ENCODE measurements at places on chromosomes 3 and 15.

DNA sequence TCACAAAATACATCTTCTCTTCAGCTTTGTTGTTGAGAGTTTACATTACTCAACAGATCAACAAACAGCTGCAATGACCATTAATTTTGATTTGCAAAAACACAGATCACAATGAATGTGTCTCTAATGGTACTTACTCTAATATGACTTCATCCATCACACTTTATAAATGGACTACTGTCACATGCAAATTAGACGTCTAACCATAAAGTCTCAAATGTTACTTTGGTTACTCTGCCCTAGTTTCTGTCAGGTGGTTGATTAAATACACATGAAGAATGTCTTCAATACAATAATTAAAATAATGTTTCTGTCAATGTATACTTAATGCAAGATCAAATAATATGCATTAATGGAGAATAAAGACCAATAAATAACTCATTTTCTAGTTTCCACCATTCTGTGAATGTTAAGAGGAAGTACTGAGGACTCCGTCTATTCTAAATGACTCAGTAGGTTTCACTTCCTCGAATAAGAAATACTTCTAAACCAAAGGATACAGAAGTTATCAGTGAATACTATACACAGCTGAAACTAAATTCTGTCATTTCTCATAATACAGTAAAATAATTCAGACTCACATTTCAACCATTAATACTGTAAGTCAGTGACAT, 145.8 kb downstream of the CBLB start:
- no peak for DNase-seq

DNA sequence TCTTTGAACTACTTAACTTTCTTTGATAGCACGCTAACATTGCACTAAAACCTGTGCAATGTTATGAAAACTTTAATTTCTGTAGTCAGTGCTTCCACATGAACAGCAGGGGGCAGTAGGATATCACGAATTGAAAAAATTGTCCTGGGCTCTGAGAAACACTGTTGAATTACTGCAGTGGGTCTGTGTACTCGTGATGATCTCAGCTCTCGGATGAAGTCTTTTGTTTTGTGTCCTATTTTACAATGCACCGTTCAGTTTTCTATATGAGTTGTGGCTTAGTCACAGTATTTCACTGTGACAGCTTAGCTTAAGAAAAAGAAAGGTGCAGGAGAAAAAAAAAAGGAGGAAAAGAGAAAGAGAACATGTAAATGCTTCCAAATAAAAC, 141.3 kb upstream of the CCDC54 start:
- DNase-seq = no peak

DNA sequence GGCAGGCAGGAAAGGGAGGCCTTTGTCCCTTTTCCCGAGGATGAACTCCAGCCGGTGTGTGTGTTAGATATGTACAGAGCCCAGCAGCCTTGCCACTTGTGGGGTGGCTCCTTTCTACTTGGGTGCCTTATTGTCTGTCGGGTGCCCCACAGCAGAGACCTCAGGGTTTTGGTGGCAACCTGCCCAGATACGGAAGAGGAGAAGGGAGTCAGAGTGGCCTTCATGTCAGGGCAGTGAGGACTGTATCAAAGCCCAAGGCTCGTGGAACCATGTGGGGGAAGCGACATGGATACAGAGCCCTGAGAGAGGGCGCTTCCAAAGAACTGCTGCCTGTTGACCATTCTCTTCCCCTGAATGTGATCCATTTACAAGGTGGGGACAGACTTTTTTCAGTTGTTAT, 166.2 kb downstream of the SLCO3A1 start:
- no peak for DNase-seq

GRCh38 chr3:100090669-100091005, 23.7 kb downstream of the FILIP1L start:
- no peak for DNase-seq

- DNase-seq = no peak
Observed at GRCh38 chr3:159626598-159626997, 362.0 kb upstream of the IL12A start.

GRCh38 chr3:157145606-157146322, 14.2 kb downstream of the CCNL1 start:
- no peak for DNase-seq

GRCh38 chr3:35635407-35635806, 3.9 kb upstream of the ARPP21 start:
- no peak for DNase-seq

- no peak for DNase-seq
Observed at GRCh38 chr15:77413699-77414349, 6.1 kb downstream of the PEAK1 start.

DNA sequence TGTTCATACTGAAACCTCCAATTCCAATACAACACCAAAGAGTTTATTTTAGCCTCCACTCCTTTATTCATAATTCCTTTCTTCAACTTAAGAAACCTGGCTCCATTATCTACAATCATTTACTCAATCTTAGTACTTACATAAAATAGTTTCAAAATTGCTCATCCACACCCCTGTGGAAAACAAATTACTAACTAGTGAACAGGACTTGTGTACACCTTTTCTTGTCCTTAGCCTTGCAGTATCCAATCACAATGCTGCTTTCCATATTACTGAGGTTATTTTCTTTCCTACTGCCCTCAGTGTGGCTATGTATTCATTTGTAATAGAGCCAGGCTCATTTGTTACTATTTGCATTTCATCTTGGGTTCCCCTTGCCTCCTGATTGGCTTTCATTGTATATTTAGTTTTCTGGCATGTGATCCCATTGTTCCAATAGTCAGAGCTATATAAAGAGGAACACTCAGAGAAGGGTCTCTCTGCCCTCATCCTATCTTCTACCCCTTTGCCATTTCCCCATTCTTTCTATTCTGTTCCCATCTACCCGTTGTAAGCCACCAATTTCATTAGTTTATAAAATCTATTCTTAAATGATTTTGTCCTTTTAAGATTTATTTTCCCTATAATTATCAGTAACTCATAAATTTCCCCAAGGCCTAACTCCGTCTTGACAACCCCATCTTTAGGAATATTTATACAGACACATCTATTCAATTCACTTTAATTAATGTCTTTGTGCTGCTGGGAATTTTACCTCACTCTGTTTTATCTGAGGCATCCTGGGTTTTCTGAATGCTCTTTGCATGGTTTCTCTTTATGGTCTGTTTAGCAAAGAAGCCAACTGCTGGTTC, 67.9 kb upstream of the RBP1 start:
- DNase-seq = no peak

DNA sequence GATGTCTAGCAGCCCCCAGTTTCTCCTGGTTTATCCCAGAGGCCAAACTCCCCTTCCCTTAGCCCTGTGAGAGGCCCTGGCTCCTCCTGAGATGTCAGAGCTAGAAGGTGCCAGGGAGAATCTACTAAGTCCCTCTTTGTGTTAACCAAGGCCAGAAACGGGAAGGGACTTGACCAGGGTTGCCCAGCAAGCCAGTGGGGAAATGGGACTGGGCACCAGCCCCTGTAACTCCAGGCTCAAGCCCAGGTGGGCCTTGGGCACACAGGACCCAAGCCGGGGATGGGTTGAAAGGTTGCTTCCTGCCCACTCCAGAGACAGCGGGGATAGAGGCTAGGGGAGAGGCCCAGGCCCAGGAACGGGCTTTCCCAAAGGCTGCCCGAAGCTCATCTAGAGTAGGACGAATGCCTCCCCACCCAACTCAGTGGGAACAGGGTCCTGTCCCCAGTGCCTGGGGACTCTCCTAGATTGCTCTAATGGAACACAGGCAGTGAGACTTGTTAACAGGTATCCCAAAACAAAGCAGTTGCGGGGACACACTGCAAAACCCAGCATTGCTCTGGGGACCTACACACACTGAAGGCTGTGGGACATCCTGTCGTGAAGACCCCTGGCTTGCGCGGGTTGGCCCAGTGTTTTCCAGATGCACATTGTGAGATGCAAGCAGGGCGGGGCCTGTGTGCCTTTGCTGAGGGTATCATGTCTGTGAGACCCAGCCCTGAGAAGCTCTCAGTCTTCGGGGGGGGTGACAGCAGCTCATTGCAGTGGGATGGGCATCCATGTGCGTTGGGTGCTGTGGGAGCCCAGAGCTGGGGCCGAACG, 12.9 kb upstream of the TXNRD3 start:
- DNase-seq = no peak

DNA sequence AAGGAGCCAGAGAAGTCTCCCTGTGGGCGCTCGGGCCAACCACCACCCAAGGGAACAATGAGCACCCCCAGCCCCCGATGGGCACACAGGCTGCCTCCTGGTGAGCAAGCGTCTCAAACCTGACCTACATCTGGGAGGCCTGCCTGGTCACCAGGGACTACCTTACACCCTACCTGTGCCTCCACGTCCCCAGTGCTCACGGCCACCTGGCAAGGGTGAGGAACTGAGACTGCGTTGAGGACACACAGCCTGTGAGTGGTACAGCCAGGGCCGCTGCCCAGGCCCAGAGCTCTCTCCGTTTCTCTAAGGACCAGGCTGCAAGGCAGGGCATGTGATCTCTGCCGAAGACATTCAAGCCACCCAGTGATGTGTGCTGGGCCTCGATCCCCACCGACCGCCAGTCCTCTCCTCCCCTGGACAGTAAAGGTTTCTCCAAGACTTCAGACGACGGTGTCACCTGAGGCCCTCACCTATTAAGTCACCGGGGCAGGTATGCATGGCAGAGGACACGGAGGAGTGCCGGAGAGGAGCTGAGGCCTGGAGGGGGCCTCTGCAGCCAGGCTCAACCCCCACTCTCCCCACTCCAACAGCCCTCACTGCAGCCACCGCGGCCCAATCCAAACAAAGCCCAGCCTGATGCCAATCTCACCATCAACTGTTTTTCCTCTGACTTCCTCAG, 2.8 kb downstream of the GOLGA8A start:
- no peak for DNase-seq

GRCh38 chr3:141457624-141458236, 29.1 kb upstream of the RASA2 start:
- no peak for DNase-seq

GRCh38 chr15:64157599-64158125, 5.2 kb downstream of the PPIB start:
- no peak for DNase-seq

- no peak for DNase-seq
Observed at GRCh38 chr3:167813169-167814123, 77.9 kb downstream of the SERPINI1 start.

GRCh38 chr15:50110285-50110684, 8.7 kb downstream of the ATP8B4 start:
- no peak for DNase-seq

DNA sequence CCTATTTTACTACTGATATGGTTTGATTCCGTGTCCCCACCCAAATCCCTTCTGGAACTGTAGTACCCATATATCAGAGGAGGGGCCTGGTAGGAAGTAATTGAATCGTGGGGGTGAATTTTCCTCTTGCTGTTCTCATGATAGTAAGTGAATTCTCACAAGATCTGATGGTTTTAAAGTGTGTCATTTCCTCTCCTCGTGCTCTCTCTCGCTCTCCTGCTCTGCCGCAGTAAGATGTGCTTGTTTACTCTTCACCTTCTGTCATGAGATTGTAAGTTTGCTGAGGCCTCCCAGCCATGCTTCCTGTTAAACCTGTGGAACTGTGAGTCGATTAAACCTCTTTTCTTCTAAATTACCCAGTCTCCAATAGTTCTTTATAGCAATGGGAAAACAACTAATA, 81.2 kb upstream of the ZBTB20 start:
- DNase-seq = no peak

- no peak for DNase-seq
Observed at GRCh38 chr15:60548101-60548500, 69.2 kb upstream of the ICE2 start.

DNA sequence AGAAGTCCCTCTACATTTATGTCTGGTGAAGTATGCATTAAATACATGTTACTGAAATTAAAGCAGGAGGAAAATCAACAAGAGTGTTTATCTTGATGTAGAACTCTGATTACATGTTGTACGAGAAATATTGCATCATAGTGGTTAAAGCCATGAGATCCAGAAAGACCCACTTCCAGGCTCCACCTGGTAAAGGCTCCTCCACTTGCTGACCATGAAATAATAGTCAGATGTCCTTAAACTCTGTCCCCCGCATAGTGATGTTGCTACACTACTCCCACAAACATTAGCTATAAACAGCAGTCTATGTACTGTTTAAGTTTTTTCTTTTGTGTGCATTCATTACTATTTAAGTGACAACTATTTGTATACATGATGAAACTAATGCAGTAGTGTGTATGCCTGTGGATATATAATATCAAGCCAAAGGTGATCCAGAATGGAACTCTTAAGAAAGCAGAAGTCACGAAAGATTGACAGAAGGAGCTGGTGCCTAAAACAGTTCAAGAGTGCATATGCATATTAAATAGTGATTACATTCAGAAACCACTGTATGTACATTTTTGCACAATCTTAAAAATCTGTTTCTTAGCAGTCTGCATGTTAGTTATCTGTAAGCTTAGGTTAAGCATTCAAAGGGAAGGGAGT, 264.4 kb upstream of the KCNMB2 start:
- DNase-seq = no peak

GRCh38 chr3:144921710-144922109, 950.1 kb downstream of the DIPK2A start:
- DNase-seq = no peak

DNA sequence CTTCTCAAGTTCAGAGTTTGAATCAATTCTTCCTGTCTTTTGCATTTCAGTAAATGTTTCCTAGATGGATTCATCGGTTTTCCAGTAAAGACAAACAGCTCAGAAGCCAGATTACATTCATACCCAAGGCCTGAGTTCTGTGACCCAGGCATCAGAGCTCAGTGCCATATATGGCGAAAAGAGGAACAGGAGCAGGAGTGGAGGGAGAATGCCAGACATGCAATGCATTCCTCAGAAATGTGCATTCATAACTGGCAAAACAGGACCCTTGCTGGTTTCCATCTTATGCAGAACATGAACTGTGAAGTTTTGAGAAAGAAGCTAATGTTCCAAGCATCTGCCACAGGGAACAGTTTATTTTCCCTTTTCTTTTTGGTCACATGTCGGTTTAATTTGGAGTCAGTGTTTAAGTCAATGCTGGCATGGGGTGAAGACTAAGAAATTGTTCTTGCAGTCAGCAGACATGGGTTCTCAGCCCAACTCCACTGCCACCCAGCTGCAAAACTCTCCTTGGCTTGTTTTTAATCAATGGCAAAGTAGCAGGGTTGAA, 116.5 kb downstream of the LPP start:
- DNase-seq = no peak

DNA sequence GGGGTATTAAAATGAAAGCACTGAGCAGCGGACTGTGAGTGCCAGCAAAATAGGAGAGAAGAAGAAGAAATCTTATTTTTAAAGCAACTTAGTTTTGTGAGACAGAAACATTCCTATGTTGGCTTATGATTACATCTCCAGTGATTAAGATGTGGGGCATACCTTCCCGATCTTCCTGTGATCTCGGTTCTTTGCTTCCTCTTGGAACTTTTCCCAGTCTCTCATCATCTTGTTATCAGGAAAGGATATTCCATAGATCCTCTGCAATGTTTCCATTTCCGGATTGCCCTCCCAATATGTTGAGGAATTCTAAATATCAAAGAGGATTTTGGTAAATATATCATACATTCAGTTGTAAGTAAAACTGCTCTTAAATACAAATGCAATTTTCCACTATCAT, 22.2 kb downstream of the TARS3 start:
- DNase-seq = no peak

DNA sequence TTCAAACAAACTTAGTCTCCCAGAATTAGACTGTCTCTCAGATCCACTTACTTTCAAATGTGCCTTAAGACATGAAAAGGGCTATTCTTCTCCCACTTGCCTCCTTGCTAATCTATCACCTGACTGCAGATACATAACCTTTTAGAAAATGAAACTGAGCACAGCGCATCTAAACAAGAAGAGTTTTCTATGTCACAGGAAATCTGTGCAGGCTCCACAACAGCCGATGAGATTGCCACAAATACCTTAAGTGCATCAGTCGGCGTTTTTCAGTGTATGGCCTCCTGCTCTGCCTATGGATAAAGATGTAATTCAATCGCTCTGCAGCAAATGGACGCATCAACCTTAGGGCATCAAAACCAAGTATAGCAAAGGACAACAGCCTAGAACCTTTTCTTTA, 544.2 kb downstream of the FOXP1 start:
- no peak for DNase-seq
